ENCODE measurements at places on chromosomes 1 and 21.

- no peak for DNase-seq
- H3K36me3 ChIP-seq: no peaks in the 10 kb centered on the region
- no peaks in the 10 kb centered on the region for H3K4me1 ChIP-seq
- no peak overlapping the region for H3K4me3 ChIP-seq
- H3K27me3 ChIP-seq: no peaks in the 10 kb centered on the region
- H3K27ac ChIP-seq: no peak overlapping the region
These were observed 27.9 kb downstream of the OVAAL start for GRCh38 chr1:180586671-180587155.

DNA sequence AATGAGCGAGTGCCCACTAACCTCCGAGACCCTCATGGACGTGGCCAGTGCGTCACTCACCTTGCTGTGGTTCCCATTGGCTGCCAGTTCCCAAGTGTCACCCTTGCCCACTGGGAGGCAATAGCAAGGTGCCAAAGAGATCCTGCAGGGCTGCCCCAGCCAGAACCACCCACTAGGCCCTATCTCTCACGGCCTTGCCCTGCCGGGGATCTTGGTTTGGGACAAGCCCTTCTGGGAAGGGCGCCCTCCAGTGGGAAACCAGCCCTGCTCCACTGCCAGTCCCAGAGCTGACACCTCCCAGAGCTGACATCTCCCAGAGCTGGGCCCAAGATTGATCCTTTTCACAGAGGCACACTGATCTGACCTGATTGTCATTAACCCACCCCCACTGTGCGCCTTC, 2.1 kb upstream of the SELENON start:
- DNase-seq: no peak
- H3K4me1 ChIP-seq: peaks cover 28% of the 10 kb centered on the region
- no peaks in the 10 kb centered on the region for H3K27me3 ChIP-seq
- H3K4me3 ChIP-seq: no peak overlapping the region

GRCh38 chr1:204502241-204502640, 7.6 kb upstream of the PIK3C2B start:
- peaks cover 4% of the 10 kb centered on the region for H3K4me1 ChIP-seq
- no peaks in the 10 kb centered on the region for H3K36me3 ChIP-seq
- peak; percentile 54 for DNase-seq
- H3K4me3 ChIP-seq: no peak overlapping the region

DNA sequence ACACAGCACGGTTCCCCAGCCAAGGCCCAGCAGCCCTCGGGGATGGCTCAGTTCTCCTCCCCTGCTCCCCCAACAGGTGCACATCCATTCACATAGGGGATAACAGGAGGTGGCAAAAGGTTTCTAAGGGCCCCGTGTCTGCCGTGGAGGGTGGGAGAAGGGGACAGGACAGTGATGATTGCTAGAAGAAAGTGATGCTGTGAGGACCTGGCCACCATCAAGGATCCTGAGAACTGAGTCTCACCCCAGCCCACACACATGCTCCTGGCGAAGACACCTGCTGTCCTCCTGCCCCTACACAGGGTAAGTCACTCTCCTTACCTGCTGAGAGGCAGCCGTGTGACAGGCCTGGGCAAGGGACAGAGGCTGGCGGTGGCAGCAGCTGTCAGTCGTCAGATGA, 54.5 kb downstream of the GNG4 start:
- H3K36me3 ChIP-seq: no peaks in the 10 kb centered on the region
- H3K27me3 ChIP-seq: no peaks in the 10 kb centered on the region
- H3K4me3 ChIP-seq: no peak overlapping the region
- no peak for DNase-seq
- H3K4me1 ChIP-seq: no peaks in the 10 kb centered on the region

GRCh38 chr1:183778045-183778444, 26.9 kb upstream of the RGL1 start:
- H3K27me3 ChIP-seq: no peaks in the 10 kb centered on the region
- peak; percentile 61 for DNase-seq
- H3K4me3 ChIP-seq: no peak overlapping the region
- H3K4me1 ChIP-seq: peaks cover 4% of the 10 kb centered on the region
- H3K36me3 ChIP-seq: no peaks in the 10 kb centered on the region
- no peak overlapping the region for H3K27ac ChIP-seq
